GM12892 (cell line): ENCODE measurements at places on chromosomes 1 and 21.

- DNase-seq, result no peak
These were observed 36.2 kb upstream of the HFM1 start for GRCh38 chr1:91440847-91441246.

GRCh38 chr21:45420061-45421041 lies 15.4 kb downstream of the COL18A1 start:
- no peak for DNase-seq

DNA sequence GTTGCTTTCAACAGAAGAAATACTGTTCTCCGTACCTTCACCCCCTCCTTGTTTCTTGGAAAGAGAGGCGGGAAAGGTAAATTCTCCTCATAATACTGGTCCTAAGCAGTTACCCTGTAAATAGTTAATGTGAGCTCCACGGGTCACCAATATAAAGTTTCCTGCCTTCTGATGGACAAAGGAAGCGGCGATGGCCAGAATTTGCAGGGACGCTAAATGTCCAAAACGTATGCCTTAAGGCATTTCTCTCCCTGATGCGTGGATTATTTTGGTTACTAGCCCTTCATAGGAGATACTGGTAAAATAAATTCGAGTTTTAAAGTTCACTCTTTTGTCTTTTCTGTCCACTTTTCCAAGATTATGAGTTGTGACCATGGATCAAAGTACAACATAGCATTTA lies 898 bp upstream of the PTGS2 start:
- no peak for DNase-seq

DNA sequence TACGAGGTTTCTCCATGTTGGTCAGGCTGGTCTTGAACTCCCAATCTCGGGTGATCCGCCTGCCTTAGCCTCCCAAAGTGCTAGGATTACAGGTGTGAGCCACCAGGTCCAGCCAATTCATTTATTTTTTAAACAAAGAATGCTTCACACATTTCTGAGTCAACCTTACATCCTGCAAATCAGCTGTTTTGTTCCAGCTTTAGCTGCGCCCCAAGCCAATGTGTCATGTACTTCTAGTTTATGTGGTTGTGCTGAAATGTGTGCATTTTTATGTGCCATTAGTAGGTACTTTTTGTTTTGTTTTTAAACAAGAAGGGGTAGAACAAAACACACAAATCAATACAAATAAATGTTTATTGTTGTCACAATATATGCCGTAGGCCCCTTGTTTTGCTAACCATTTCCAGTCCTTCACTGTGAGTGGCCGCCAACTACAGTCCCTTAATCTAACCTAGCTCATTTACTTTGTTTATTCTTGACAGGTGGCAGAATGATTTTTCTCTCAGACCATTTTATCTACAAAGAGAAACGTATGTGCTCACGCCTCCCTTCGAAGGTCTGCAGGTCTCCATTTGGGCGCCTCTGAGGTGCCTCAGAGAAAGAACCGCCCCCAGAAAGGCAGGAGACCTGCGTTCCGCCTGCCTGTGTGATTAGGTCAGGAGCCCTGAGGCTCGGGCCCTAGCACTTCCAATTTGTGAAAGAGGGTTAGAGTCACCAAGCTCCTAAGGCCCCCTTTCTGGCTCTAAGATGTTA lies 2.8 kb upstream of the CASQ2 start:
- DNase-seq, result no peak

GRCh38 chr1:205294934-205295333 lies 26.6 kb downstream of the NUAK2 start:
- DNase-seq, result no peak

- DNase-seq, result no peak
These were observed 37.0 kb downstream of the SPAG17 start for GRCh38 chr1:118148034-118148433.

GRCh38 chr1:59556398-59556797 lies 258.4 kb upstream of the HOOK1 start:
- DNase-seq, result no peak

GRCh38 chr1:111789142-111789541 lies 33.4 kb downstream of the DDX20 start:
- no peak for DNase-seq

DNA sequence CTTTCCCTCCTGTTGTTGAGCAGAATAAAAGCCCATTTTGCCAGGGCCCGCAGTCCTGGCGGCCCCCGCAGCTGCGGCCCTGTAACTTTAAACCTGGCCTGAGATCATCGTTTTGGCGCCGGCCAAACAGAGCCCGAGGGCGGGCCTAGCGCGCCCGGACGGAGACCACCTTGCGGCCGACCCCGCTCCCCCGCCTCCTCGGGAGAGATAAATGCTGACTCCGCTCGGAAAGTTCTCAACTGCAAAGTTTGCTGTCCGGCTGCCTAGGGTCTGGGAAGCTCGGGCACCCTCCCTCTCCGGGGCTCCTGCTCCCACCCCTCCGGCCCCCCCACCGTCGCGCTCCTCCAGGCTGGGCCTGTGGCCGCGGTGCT lies at the start of gene PDPN:
Gene PDPN, plus strand, starts transcription at position 238 of the 371 bp plus-strand sequence. CDS start 202 bp downstream, outside the sequence.
- no peak for DNase-seq

DNA sequence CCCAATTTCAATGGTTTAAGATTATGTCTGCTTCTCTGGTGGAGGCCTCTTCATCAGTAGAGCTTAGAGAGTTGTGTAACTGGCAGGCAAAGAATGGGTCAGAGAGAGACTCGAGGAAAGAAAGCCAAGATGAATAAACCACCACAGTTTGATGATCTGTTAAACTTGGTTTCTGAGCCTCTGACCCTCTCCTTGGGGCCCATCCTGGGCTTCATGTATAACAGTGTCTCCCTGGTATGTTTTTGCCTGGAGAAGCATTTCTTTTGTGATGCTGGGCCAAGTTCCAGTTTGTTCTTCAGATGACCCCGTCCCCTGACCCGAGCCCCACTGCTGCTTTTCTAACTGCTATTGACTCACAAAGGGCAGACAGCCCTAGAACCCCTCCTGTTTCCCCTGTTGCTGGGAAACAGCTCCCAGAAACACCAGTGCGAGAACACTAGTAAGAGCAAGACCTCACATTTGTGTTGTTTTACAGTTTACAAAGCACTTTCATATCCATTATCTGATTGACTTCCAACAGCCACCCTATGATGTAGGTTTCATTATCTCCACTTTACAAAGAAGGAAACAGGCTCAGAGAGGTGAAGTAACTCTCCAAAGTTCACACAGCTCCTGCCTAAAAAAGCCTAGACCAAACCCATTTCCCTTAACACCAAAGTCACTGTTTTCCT lies 9.0 kb downstream of the CD2 start:
- no peak for DNase-seq

- DNase-seq, result no peak
These were observed 11.1 kb downstream of the MTX1 start for GRCh38 chr1:155219592-155220031.

DNA sequence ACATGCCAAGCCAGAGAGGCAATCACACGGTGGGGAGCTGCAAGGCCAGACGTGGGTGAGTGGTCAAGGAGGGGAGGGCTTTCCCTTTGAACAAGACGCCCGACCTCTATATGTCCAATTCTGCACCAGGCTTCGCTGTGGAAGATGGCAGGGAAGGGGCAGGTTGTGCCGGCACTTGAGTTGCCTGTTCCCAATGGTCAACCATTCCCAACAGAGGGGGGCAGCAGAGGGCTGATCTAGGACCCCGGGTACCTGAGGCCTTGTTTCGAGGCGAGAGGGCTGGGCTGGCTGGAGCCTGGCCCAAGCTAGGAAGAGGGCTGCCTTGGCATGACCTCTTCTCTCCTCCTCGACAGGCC lies 64.9 kb downstream of the TMEM53 start:
- DNase-seq, result no peak

DNA sequence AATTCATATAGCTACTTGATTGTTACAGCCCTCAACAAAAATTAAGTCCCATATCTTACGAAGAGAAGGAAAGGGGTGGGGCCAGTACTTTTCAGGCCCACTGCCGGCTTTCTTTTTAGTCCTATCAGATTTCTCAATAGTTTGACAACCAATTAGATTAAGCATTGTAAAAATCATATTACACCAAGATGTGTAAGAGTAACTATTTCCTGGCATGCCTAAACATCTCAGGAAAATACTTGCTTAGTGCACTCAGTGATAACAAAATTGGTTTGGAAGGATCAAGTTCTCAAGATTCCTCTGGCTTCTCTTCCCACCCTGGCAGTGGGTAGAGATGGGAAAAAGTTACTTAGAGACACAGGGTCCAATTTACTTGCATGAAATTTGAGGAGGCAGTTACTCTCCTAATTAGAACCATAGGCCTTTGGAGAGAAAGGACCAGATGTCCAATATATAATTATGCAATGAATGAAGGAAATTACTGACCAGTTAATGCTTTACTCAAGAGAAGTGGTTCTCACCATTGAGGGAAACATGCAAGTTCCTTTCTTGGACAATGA lies 30.1 kb downstream of the STPG1 start:
- no peak for DNase-seq

- no peak for DNase-seq
These were observed 56.6 kb downstream of the EDEM3 start for GRCh38 chr1:184698016-184698415.

DNA sequence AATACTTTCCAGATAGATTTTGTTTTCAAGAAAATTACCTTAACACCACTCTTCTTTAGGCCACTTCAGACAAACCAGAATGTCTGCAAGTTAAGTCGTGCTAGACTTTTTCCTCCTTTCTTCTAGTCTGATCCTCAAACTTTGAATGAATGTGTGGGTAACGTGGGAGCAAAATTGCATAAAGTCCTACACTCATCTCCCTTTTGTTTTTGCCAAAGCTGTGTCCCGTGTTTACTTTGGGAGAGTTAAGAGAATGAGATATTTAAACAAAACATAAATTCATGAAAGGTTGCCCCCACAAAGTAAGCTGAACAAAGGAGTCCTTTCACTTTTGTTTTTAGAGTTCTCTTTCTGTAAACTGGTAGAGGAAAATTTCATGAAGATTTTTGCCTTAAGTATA lies 16.9 kb upstream of the VAMP3 start:
- no peak for DNase-seq
